ENCODE measurements at places on chromosomes 2 and 18.

DNA sequence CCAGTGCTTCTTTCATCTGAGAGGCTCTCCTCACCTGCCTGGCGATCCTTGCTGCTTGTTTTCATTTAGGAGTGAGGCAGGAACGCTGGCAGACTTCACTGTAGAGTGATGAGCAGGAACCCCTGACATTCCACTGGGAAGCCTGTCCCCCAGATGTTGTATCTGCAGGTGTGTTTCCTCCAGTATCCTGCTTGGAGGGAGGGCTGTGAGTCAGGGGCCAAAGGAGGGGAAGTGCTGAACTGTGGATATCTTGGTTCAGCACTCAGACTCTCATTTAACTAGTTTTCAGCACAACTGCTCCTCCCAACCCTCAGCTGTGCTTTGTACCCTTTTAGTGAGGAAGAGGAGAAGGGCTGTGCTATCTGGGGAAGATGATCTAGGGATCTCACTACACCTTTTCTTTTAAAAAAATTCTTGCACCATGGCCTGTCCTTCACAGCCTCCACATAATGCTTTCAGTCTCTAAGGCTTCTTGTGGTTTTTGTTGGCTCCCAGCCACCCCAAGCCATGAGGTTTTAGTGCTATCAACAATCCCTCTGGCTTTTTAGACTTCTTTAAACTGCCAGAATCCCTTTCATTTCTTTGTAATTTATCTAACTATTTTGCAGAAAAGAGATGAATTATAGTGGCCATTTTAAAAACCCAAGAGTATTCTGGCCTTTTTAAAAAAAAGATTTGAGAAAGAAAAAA, 11.2 kb downstream of the ANKAR start:
- no peak for DNase-seq

GRCh38 chr18:79204889-79205807, 136.0 kb downstream of the ATP9B start:
- DNase-seq = no peak

DNA sequence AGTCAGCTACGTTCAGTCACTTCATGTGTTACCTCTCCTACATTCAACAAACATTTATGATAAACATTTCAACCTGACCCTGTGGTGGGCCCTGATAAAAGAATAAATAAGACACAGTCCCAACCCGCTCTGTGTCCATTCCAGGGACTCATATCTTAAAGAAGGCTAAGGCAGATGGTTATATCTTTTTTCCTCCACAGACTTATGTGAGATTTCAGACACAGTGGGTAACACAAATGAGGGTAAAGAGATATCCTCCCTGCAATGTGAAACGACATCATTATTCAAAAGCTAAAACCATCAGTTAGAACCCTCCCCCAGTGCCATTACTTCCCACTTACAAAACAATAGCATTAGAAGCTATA, 11.1 kb upstream of the HNRNPLL start:
- DNase-seq = no peak

DNA sequence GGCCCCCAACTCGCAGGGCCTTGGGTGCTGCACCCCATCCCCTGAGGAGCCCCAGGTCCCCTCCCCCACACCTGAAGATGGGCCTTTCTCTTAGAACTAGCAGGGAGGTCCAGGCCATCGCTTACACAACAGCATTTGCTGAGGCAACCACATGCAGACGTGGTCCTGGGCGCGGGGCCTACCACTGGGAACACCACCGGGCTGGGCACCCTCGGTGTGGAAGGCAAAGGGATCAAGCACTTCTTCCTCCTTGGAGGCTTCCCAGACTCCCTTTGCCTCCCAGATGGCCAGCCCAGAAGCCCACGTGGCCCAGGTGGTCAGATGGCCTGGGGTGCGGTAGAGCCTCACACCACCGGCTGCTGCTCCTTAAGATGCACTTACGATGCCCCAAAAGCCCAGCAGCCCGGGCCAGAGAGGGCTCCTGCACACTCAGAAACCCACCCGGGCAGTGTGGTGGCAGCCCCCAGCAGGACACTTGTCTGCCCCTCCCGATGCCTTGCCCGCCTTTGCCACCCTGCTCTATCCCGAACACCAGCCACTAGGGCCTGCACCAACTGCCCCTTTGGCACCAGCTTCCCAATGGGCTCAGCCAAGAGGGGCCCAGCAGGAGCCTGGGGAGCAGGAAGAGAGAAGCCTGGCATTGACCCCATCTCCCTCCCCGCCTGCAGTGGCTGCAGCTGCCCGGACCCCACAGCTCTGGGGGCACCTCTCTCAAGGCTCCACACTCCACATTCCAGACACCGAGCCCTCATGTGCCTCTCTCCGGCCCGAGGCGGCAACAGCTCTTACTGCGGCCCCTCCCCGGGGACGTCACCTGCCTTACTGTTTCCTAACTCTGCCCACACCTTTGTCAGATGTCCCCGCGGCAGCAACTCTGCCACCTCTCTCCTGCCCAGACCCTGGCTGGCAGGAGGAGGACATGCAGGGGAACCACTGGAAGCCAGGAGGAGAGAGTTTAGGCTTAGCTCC, 13.9 kb upstream of the MLPH start:
- no peak for DNase-seq

DNA sequence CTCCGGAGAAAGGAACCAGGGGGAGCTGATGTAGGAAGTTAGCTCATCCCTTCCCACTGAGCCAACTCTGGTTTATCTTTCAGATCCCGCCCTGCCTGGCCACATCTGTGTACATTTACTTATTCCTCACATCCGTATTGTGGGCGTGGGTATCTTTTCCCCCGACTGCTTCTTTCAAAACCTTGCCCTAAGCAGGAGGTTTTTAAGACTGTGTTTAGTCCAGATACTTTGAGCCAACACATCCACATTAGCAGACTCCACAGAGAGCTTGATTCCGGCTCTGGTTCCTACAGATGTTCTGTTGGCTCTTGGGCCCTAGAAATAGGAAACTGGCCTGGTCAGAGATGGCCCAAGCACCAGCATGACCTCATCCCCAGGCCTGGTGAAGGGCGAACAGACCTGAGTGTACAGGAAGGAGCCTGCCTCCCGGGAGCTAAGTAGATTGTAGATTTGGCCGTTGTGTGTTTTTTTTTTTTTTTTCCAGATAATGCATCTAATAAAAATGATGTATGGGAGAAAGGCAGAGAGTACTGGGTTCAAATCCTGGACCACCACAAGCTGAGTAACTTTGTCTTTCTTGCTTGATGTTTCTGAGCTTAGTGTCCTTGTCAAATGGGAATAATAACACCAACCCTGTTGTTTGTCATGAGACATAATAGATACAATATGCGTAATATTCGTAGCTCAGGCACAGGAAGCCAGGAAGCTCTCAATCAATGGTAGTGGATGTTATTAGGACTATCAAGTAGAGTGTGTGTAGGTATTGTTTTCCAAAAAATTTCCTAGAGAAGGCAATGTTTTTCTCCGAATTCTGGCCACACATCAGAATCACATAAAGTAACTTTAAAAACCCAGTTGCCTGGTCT, 92.3 kb downstream of the PRKCE start:
- no peak for DNase-seq

DNA sequence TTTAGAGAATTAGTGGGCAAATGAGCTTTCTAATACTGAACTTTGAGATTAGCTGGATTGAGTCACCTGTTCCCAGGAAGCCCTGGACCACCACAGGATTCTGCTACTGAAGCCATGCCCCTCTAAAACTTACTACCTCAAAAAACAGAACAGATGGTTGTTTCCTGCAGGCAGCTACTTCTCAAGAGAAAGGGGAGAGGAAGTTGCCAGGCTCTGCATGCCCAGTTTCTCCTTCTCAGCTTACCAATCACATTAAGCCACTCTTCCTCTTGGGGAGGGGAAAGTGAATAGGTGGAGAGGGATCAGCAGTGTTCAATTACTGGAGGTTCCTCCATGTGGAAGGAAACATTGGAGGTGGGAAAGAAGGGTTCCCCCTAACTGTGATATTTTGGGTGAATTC, 24.9 kb upstream of the C1GALT1C1L start:
- no peak for DNase-seq

Data from activated gamma-delta T cell treated with Interleukin-2 at 50 U/mL for 16 hours (primary cell).